ENCODE measurements at places on chromosomes 5 and 9.

DNA sequence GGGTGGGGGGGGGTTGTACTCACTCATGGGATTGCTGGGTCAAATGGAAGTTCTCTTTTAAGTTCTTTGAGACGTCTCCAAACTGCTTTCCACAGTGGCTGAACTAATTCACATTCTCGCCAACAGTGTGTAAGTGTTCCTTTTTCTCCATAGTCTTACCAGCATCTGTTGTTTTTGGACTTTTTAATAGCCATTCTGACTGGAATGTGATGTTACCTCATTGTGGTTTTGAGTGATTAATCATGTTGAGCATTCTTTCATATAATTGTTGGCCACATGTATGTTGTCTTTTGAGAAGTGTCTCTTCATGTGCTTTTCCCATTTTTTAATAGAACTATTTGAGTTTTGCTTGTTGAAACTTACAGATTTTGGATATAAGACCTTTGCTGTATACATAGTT, 94.9 kb upstream of the PLPPR1 start:
- DNase-seq = no peak

DNA sequence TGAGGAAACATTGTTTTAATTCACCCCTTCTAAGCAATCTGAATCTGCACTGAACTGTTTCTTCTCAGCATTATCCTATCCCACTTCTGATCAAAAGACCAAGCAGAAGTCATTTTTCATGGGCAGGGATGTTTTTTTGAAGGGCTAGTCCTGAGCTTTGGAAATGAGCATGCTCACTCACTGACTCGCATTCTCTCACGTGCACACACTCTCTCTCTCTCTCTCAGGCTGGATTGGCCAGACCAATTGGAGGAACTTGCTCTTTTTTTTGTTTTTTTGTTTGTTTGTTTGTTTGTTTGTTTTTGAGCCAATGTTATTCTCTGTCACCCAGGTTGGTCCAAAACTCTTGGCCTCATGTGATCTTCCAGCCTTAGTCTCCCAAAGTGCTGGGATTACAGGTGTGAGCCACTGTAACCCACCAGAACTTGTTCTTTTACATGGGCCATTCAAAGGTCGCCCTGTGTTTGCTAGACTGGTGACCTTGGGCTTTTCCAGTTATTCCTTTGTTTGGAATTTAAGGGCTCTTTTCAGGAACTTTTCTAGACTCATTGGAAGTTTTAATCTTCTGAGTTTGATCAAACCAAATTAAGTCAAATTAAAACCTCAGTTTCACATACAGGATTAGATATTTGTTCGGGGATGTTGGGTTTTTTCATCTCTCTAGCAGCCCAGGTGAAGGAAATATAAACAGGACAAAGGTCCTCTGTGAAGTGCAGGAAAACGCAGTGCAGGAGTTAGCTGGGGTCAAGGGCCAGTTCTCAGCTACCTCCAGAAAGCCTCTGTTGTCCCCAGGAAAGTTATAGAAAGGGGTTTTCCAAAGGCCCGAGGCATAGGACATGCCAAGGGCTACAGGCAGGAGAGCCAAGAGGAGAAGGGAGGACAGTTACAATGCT, 13.1 kb downstream of the FAXDC2 start:
- DNase-seq = no peak

GRCh38 chr9:90616806-90617205, 25.8 kb downstream of the DIRAS2 start:
- no peak for DNase-seq

- DNase-seq = no peak
These were observed 248.7 kb downstream of the TAF11L14 start for GRCh38 chr5:17882760-17883488.

- no peak for DNase-seq
These were observed 3.5 kb upstream of the PLAA start for GRCh38 chr9:26950521-26950920.

DNA sequence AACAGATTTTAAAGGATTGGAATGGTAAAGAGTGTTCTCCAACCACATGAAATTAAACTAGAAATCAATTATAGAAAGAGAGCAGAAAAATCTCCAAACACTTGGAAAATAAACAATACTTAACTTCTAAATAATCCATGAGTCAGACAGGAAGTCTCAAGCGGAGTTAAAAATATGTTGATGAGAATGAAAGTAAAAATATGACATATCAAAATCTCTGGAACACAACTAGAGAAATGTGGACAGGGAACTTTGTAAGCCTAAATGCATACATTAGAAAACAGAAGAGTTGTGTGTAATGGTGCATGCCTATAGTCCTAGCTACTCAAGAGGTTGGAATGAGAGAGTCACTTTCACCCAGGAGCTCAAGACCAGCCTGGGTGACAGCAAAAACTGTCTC, 47.9 kb upstream of the ZNF618 start:
- DNase-seq = no peak

GRCh38 chr5:2163060-2163856, 280.5 kb upstream of the IRX4 start:
- no peak for DNase-seq

DNA sequence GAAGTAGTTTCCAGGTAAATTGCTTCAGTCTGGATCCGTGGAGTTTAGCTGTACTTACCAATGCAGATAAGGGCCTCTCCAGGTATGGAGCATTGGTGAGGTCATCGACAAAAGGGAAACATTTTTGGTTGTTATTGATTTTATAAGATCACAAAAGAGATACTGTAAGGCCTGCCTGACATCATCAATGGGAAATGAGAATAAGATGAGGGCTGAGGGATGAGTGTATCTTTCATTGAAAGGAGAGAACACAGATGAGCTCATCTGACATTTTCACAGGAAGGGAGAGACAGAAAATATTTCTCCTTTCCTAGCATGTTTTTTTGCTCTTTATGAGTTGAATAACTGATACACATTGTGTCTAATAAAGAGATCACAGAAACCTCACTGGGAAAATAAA, 233.6 kb downstream of the SAXO1 start:
- no peak for DNase-seq

- DNase-seq = no peak
These were observed 258.0 kb upstream of the CLINT1 start for GRCh38 chr5:158116965-158117364.

DNA sequence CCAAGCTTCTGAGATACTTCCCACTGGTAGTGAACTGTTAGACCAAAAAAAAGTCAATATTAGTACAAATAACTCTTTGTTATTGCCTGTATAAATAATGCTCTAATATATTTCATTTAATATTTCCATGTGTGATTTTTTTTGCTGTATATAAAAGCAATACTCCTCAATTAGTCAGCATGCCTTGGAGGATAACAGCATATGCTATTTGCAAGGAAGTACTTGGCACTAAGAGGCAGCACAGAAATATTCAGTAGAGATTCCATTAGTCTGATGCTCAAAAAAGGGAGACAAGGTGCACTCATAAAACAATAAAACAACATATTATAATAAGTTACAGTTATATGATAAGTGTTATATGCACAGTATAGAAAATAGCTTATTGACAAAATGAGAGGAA, 296.6 kb upstream of the MPDZ start:
- no peak for DNase-seq

DNA sequence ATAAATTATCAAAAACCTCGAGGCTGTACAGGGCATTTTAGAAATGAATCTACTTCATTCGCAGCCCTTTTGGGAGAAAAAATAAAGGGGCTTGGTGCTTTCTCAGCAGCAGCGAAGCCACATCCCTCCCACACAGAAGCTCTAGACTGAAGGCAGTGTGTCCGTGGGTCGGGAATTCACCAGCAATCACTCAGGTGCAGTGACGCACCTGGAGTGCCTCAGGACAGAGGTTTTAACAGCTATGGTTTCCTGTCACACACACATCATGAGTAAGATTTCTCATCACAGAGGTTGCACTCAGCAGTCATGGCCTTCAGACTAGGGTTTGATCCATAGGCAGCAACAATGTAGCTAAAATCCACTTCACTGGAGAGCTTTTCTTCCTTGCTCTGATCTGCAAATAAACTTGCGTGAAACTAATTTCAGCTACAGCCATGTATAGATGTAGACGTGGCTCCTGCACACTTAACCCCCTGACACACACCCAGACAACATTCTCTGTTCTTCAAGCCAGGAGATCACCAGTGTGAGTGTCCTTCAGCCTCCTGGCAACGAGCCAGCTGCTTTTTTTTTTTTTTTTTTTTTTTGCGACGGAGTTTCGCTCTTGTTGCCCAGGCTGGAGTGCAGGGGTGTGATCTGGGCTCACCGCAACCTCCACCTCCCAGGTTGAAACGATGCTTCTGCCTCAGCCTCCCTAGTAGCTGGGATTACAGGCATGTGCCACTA, 34.8 kb downstream of the DYNC2I2 start:
- DNase-seq = no peak

DNA sequence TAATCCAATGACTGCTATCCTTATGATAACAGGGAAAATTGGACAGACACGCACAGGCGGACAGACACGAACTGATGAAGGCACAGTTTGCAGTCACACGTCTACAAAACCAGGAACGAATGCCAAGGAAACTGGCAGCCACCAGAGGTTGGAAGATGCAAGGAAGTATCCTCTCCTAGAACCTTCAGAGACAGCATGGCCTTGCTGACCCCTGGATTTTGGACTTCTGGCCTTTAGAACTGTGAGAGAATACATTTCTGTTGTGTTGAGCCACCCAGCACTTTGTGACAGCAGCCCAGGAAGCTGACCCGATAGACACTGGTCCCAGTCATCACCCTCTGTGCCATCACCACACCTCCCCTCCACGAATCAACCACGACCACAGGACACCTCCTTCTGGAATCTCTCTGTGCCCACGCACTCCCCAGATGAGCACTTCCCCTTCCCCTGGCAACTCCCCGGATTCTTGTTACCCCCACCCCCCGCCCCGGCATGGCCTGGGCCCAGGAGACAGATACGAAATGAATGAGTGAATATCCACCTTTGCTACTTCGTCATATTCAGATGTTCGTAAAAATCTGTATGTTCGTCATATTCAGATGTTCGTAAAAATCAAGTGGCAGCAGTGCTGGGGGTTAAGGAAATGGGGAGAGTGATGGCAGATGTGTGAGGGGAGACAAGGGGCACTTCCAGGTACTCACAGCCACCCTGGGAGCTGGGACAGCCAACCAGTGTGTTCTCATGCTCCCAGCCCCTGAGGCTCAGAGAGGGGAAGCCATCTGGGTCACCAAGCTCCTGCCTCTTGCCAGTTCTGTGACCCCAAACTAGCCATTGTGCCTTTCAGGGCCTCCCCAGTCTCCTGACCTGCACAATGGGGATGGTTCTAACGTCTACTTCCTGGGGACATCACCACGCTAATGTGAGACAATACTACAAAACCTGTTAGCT, 18.5 kb downstream of the GBGT1 start:
- DNase-seq = no peak

- DNase-seq = no peak
These were observed 71.4 kb upstream of the SPTLC1 start for GRCh38 chr9:92186631-92187030.

- no peak for DNase-seq
These were observed 6.2 kb downstream of the TERT start for GRCh38 chr5:1288439-1289335.

GRCh38 chr5:150512368-150512747, 4.4 kb downstream of the NDST1 start:
- no peak for DNase-seq

- no peak for DNase-seq
These were observed 40.0 kb downstream of the PSD2 start for GRCh38 chr5:139835656-139836055.

- no peak for DNase-seq
These were observed 32.7 kb upstream of the TXNDC8 start for GRCh38 chr9:110370315-110370714.

DNA sequence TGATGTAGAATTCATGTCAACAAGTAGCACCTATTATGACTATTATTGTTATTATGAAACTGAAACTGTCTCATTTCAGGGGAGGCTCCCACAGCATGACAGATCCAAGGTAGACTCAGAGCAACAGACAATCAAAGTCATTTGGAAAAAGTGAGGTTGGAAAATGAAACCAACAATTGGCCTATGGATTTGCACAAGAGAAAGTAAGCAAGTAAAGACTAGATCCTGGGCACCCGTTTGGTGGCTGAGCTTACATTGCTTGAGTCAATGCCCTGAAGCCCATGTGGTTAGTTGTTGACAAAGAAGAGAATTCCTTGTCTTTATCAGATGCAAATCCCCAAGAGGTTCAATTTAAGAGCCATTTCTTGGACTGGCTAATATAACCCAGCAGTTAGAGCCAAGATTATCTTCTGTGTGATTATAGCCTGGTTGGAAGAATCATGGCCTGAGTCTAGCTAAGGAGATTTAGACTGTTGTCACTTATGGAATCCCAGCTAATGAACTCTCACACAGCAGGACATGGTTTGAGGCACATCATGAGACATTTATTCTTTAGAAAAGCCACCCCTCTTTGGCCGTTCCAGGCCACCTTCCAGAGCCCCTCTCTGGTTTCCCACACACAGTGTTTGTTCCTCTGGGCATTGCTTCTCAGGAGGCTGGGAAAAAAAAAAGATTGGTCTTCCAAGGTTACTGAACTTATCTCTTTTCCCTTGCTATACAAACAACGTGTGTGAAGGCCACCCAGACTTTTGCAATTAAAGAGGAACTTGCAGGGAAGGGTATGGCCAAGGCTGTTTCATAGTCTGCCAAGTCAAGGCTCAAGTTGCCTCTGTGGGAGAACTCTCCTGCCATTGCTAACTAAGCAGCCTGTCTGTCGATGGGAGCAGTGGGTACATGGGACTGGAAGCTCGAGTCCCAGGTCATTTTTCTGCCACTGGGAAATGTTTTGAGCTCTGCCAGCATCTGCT, 399.5 kb downstream of the ENC1 start:
- DNase-seq = peak; percentile 28

- DNase-seq = no peak
These were observed 41.4 kb downstream of the RGS3 start for GRCh38 chr9:113504725-113505590.

- DNase-seq = no peak
These were observed 61.6 kb downstream of the ICE1 start for GRCh38 chr5:5483880-5484598.

GRCh38 chr5:758698-759053, 25.9 kb downstream of the ZDHHC11B start:
- DNase-seq = no peak

DNA sequence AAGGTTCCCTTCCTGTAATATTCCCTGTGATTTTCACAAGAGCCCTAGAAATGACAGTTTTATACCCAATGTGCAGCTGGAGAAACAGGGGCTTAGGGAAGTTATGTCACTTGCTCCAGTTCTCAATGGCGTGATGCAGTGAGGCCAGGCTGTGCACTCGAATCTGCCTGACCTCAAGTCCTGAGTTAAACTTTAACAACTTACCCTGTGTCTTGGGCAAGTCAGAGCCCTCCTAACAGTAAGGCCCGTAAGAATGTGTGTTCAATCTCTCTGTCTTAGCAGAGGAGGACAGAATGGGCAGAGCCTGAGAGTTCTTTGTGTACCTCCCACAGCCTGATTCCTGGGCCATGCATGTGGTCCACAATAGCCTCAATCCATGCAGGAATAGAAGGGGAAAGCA, 181.1 kb downstream of the TRIM32 start:
- no peak for DNase-seq

Data from AML-193 (cell line).